Esophagus squamous epithelium (tissue), 5 donors: ENCODE measurements at places on chromosomes 11 and 22.
A peak's percentile ranks its signal among the peaks of the same experiment; 100 is the strongest.

DNA sequence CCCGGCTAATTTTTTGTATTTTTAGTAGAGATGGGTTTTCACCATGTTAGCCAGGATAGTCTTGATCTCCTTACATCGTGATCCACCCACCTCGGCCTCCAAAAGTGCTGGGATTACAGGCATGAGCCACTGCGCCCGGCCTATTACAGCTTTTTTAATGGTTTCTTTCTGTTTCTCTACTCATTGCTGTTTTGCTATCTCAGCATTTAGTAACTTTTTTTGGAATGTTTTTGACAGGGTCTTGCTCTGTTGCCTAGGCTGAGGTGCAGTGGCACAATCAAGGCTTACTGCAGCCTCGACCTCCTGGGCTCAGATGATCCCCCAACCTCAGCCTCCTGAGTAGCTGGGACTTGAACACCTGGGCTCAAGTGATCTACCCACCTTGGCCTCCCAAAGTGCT is 4.7 kb upstream of the CRKL start:
- DNase-seq: no peak
- H3K4me3 ChIP-seq: no peak overlapping the region
- H3K27me3 ChIP-seq: no peaks in the 10 kb centered on the region
- H3K36me3 ChIP-seq: no peaks in the 10 kb centered on the region
- peaks cover 23% of the 10 kb centered on the region for H3K4me1 ChIP-seq
- H3K27ac ChIP-seq: no peak overlapping the region

DNA sequence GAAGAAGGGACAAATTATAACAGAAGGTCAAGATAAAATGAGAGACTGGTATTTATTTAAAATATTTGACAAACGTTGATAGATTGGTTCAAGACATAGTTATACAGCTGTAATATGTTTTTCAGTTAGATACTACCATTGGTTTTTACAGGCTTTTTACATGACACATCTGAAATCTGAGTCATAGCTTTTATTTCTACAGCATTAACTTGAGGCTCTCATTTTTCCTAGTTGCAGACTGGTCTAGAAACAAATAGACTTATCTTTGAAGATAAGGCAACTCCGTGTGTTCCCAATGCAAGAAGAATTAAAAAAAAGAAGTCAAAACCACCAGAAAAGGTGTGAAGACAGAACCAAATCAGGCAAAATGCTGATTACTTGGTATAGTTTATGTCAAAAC is 31.3 kb downstream of the CEP57 start:
- no peak overlapping the region for H3K27ac ChIP-seq
- no peak for DNase-seq
- H3K4me3 ChIP-seq: no peak overlapping the region

DNA sequence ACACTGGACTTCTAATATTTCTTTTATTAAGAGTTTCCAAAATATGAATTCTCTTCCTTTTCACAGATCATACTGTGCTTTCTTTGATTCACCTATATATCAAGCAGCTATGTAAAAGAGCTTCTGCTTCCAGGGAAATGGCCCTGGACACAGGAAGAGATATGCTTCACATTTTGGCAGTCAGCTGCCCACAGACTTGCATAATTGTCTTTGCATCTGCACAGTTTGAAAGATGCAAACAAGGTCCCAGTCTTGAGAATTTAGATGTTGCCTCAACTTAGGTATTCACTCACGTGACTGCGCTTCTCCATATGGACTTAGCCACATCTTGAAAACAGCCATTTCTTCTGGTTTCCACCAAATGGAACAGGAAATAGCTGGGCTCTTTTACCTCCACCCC is 92.3 kb upstream of the POU2AF2 start:
- DNase-seq: no peak
- H3K4me1 ChIP-seq: peaks cover 8% of the 10 kb centered on the region
- H3K4me3 ChIP-seq: no peak overlapping the region

DNA sequence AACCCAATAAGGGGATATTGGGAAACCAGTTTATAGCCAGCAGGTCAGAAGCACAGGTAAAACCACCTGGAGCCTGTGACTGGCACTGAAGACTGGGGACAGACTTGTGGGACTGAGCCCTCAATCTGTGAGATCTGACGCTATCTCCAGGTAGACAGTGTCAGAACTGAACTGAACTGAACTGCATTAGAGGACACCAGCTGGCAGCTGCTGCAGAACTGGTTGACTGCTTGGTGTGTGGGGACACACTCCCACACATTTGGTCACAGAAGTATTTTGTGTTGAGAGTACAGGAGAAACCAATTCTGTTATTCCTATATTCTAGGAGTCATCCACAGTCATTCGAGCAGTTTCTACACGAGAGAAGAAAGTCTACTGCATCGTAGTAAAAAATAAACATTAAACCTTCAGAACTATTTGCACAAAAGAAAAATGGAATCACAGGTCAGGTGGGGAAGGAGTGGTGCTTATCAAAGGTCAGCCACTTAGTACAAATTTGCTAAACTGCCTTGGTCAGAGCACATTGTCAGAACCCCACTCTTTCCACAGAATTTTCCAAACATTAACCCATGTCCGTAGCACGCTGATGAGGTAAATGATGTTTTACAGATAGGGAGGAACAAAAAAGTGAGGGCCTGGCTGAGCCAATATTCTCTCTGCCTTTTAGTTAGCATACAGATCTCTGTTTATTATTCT is 77.2 kb downstream of the SIK3 start:
- no peak overlapping the region for H3K27ac ChIP-seq
- no peak for DNase-seq
- no peaks in the 10 kb centered on the region for H3K27me3 ChIP-seq

GRCh38 chr11:13094930-13095687 is 86.0 kb downstream of the RASSF10 start:
- H3K4me1 ChIP-seq: peaks cover 19% of the 10 kb centered on the region
- DNase-seq: no peak
- no peaks in the 10 kb centered on the region for H3K36me3 ChIP-seq

- no peaks in the 10 kb centered on the region for H3K36me3 ChIP-seq
- H3K27ac ChIP-seq: peak overlapping the region; percentile 99
- DNase-seq: no peak
- H3K27me3 ChIP-seq: no peaks in the 10 kb centered on the region
- peaks cover 8% of the 10 kb centered on the region for H3K4me1 ChIP-seq
Measured at GRCh38 chr11:94769880-94770279, 1.7 kb downstream of the AMOTL1 start.

DNA sequence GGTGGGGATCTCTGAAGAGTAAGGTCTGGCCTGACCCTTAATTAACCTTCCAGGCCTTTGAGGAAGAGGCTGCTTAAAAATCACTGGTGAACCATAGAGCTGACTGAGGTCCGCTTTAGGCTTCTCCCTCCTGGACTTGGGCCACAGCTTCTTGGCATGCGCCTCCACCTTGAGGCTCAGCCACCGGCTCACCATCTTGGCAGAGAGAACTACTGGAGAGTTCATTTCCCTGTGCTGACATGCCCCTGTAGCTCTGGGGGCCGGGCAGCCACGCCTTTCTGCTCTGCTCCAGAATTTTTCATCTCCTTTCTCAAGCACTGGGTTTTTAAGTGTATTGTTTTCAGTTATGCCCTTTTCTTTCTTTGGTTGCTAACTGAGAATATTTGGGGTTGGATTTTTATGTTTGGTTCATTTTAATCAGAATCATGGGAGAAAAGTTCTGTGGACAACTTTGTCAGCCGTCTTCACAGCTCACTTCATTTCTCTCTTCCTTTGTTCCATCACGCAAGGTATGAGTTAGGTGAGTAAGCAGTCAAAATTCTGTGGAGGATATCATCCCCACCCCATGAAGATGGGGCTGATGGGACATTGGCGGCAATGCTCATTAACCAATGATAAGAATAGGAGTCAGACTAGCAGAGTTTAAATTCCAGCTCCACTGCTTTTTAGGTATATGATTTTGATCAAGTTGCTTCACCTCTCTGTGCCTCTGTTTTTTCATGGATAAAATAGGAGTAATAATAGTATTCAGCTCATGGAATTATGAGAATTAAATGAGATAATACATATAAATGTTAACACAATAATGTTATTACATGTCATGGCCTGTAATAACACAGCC is 103.9 kb downstream of the DBX1 start:
- H3K27me3 ChIP-seq: no peaks in the 10 kb centered on the region
- peak overlapping the region; percentile 75 for H3K27ac ChIP-seq
- peaks cover 68% of the 10 kb centered on the region for H3K36me3 ChIP-seq
- H3K4me3 ChIP-seq: no peak overlapping the region

DNA sequence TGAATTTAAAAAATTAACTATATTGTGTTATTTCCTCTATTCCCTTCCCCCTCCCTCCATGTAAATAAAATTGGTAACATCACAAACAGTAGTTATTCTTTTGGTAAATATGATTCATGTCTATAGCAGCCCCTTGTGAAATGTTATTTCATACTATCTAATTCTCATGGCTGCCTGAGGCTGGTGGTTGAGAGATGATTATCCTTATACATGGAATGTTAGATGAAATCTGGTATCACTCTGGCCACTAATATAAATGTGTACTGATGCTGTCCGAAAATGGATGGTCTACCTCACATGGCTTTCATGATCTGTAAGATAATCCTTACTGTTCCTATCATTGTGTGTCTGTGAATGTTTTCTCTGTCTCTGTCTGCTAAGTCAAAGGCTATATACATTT is 25.0 kb upstream of the EXPH5 start:
- H3K4me3 ChIP-seq: no peak overlapping the region
- no peak overlapping the region for H3K27ac ChIP-seq
- H3K27me3 ChIP-seq: no peaks in the 10 kb centered on the region
- H3K4me1 ChIP-seq: no peaks in the 10 kb centered on the region
